ENCODE measurements at places on chromosomes 4 and X.

GRCh38 chr4:16083241-16084191 is at the start of gene PROM1:
TSS of gene PROM1 (minus strand) at chr4:16084023. CDS start at chr4:16075906, 8,117 bp downstream.
- DNase-seq: peak; percentile 83

- no peak for DNase-seq
These were observed 91.5 kb downstream of the PPP2R2C start for GRCh38 chr4:6380746-6381410.

DNA sequence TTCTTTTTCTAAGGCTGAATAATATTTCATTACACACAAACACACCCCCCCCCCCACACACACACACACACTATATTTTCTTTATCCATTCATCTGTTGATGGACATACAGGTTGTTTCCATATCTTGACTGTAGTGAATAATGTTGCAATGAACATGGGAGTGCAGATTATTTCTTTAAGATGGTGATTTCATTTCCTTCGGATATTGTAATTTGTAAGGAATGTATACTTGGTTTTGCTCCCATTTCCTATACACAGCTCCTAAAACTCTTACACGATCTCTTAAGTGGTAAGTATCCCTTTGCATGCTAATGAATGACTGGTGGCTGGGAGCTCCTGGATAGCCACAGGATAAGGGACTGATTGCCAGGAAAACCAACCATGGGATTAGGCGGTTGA is 14.7 kb upstream of the RBMXL3 start:
- no peak for DNase-seq

- no peak for DNase-seq
These were observed 27.7 kb downstream of the HERC3 start for GRCh38 chr4:88619971-88620370.

GRCh38 chr4:182137343-182137742 is 105.9 kb upstream of the TENM3 start:
- DNase-seq: no peak

DNA sequence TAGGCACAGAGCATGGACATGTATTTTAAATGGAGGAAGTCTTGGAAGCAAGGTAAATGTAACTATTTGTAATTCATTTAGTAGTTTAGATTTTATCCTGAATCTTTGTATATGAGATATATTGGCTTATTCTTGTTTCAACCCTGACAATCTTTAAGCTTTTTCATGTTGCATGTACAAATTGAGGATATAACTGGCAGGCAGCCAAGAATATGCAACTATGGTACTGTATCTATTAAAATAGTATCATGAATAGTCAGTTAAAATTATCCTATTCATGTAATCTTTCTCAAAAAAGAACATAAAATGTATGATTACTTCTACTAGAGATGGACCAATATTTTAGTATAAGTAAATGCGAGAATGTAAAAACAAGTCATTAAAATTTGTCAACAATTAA is 1141.5 kb downstream of the PCDH18 start:
- DNase-seq: no peak

- DNase-seq: no peak
These were observed 10.6 kb upstream of the AMOT start for GRCh38 chrX:112851161-112851779.

- DNase-seq: no peak
These were observed 997.4 kb upstream of the PRKX start for GRCh38 chrX:4710618-4711433.

GRCh38 chr4:146032234-146032860 is 93.7 kb upstream of the ZNF827 start:
- no peak for DNase-seq

DNA sequence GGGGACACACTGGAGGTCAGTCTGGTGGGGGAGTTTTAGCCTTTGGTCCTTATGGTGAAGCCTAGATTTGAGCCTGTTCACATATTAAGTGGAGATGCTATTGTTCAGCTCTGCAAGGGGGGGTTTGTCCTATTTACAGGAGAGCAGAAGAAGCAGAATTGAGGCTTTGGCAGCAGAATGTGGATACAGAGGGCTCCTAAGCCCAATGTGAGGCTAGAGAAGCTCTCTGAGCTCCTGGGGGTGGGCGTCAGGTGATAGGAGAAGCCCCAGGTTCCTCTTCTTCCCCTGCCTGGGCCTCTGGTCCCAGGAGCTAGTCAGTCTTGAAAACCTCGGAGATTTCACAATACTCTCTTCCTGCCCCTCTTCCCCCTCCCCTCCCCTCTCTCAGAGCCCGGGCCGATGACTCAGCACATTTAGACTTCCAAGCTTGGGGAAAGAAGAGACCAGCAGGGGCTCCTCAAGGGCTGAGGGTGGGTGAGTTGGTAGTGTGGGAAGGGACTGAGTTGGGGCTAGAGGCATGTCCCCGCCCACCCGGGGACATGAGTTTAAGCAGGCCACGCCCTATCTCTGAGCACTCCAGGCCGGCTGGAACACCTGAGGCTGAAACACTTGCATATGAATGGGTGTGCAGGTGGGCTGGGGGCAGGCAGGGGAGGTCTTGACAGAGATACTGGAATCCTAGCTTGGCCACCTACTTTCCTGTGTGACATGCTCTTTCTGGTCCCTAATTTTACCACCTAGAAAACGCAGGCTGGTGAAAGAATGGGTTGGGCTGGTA is 3.4 kb downstream of the TFE3 start:
- peak; percentile 96 for DNase-seq

- DNase-seq: no peak
These were observed 297.5 kb downstream of the ARHGAP24 start for GRCh38 chr4:85772470-85772869.

DNA sequence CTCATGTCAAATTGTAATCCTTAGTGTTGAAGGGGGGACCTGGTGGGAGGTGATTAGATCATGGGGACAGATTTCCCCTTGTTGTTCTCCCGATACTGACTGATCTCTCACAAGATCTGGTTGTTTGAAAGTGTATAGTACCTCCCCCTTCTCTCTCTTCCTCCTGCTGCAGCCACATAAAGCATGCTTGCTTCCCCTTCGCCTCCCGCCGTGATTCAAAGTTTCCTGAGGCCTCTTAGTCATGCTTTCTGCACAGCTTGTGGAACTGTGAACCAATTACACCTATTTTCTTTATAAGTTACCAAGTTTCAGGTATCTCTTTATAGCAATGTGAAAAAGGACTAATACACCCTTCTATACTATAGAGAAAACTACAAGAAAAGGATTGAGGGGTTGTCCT is 1170.5 kb upstream of the AGA start:
- no peak for DNase-seq

DNA sequence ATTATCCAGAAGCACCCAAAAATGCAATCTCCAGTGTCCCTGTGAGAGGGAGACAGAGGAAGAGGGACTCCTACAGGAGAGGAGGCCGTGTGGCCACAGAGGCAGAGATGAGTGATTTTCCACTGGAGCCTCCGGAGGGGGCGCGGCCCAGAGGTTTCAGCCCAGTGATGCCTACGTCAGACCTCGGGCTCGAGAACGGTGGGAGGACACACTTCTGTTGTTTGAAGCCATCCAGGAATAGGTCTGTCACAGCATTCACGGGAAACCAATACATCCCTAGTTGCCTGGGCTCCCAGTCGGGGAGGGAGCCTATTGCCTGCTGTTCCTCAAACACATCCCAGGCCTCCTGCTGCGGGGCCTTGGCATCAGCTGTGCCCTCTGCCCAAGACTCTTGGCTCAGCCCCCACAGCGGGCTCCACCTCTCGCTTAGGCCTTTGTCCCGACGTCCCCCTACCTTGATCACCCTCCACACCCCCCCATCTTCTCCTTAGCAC is 39.2 kb upstream of the HMX1 start:
- DNase-seq: no peak

- peak; percentile 5 for DNase-seq
These were observed 454.6 kb downstream of the MAGEB5 start for GRCh38 chrX:26670521-26670920.

GRCh38 chr4:100823993-100824323 is 306.1 kb upstream of the EMCN start:
- no peak for DNase-seq

GRCh38 chr4:178462710-178463109 is 1020.5 kb upstream of the AGA start:
- no peak for DNase-seq

DNA sequence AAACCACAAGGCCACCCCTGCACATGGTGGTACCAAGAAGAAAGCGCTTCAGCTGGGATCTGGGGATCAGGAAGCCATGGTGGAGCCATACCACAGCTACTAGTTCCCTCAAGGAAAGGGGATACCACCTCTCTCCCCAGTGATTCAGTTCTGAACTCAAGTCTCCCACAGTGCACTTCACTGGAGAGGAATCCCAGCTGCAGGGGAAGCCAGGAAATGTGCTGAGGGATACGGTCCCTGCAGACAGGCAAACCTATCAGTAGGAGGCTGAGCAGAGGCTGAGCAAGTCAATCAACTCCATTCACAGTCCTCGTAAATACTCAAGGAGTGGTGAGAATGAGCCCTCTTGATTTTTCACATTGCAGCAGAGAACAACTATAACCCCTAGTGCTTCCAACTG is 11.0 kb downstream of the TMEM192 start:
- no peak for DNase-seq

- DNase-seq: no peak
These were observed 40.4 kb downstream of the CPLX1 start for GRCh38 chr4:785332-786073.

DNA sequence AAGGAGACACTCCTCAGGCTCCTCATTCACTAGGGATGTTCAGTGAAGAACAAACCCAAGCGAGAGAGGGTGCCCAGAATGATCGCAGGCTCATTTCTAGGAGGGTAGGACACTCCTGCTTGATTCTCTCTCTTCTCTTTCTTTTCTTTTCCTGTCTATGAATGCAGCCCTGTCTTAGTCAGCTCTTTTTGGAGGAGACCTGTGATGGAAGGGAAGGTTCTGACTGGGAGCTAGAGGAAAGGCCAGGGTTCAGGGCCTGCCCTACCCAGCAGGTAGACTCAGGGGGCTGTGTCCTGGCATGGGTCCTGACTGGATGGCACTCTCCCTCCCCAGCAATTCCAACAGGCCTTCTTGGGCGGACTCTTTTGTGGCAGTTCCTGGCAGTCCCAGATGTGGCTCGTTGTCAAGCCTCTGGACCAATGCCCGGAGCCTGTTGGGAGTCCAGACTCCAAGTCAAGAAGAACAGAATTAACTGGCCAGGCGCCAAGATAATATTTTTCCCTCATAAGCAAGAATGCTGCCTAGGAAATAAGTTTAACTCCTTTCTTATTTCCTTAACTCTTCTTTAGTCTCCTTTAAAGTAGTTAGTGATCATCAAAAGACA is 139.4 kb upstream of the SCML1 start:
- DNase-seq: no peak

- DNase-seq: no peak
These were observed 76.8 kb upstream of the CPEB2 start for GRCh38 chr4:14925471-14925870.

GRCh38 chr4:82839624-82840023 is 41.0 kb upstream of the SCD5 start:
- no peak for DNase-seq

DNA sequence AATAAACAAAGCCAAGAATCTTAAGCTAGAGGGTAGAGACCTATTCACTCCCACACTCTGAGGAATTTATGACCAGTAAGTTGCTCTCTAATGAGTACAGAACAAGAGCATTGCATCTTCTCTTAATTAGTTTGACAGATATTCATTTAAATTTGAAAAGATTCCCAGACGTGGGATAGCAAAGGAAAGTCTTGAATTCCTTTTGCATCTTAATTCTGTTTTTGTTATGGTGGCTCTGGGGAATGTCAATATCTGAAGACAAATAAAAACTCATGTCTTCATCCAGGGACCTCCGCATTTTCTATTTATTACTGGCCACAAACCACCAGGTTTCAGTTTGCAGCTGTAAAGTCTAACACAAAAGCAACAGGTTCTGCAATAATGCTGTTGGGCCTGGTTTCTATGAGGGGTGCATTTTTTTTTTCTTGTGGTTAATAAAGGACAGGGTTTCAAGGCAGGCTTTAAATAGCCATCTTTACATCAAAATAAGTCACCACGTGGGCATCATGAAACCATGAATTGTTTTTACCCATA is 172.3 kb downstream of the SHROOM3 start:
- no peak for DNase-seq

DNA sequence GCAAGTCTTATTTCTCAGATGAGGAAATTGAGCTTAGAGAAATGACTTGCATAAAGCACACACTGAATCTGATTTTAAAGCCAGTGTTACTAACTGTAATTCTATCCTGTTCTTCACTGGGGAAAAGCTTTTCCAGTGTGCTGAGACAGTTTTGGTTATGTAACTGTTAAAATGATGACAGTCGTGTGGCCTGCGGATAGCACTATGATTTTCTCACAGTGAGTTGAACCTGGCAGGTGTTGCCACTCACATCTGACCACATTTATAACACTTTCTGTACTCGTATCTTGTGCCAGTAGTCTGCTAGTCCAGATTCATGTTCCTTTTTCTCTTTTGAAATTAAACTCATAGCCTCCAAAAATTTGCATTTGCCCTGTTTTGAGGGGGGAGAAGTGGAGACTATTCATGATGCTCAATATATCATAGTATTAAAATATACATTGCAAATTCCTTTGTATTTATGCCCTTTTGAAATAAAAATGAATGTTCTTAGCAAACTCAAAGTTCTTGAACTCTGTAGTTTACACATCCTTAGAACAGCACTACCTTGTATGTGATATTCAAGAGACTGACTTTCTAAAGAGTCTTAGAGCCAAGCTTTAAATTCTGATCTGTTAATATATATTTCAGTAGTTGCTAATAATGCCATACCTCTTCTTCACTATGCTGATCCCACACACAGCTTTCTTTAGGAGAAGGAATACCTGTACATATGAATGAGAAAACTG is 132.3 kb downstream of the PDLIM5 start:
- no peak for DNase-seq

- DNase-seq: no peak
These were observed 43.7 kb upstream of the HAND2 start for GRCh38 chr4:173573725-173574124.

GRCh38 chr4:178026999-178027398 is 584.8 kb upstream of the AGA start:
- DNase-seq: no peak

DNA sequence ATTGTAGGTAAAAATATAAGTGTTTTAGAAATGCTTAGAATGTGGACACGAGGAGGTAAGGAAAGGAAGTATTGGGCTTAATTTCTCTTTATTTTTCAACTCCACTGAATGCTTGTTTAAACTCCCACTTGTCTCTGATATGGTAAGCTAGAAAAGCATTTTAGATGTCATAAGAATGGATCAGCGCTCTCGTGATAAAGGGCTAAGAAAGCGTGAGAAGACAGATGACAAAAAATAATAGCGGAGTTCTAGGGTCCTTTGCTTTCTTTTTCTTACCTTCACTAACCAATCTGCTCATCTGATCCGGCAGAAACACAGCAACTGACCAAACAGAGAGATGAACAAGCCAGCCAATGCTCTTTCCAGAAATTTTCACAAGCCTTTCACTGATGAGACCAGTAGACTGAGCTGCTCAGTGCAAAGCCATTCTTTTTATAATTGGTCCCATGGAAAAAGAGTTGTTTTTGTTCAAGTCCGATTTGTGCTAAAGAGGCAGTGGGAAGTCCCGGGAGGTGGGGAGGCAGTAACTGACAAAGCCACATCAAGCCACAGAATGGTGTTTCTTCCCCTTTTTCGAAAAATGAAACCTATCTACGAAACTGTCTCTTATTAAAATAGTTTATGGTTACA is at the start of gene TASL:
Gene TASL, minus strand, starts transcription at position 405 of the 630 bp plus-strand sequence. CDS start 17,411 bp downstream, outside the sequence.
- DNase-seq: no peak
